Left ventricle myocardium superior (tissue), 1 donor: ENCODE measurements at places on chromosomes 4 and X. TPM values are rescaled to one million over a fixed set of nuclear protein-coding genes. Genes with fewer than 3 reads are reported as not detected.

Gene FATE1
- total RNA-seq: not detected

DNA sequence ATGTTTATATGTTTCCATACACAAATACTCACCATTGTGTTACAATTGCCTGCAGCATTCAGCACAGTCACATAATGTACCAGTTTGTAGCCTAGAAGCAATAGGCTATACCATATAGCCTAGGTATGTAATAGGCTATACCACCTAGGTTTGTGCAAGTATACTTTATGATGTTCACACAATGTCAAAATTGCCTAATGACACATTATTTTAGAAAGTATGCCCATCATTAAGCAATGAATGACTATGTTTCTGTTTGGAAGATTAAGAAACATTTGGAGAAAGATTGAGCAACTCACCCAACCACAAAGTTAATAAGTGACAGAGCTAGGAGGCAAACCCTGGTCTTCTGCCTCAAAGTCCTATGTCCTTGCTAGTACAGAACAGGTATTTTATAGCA is 96.8 kb upstream of the GRIA3 start:
- DNase-seq: no peak

Gene RPL10
- total RNA-seq: 1,898 TPM

- no peak for DNase-seq
These were observed 399.9 kb downstream of the GPM6A start for GRCh38 chr4:175412161-175412560.

- no peak for DNase-seq
These were observed 36.5 kb upstream of the PPM1K start for GRCh38 chr4:88320780-88321373.
